A172 (cell line): ENCODE measurements at places on chromosomes 11 and 22. TPM values are rescaled to one million over a fixed set of nuclear protein-coding genes. Genes with fewer than 3 reads are reported as not detected.
A peak's percentile ranks its signal among the peaks of the same experiment; 100 is the strongest.

DNA sequence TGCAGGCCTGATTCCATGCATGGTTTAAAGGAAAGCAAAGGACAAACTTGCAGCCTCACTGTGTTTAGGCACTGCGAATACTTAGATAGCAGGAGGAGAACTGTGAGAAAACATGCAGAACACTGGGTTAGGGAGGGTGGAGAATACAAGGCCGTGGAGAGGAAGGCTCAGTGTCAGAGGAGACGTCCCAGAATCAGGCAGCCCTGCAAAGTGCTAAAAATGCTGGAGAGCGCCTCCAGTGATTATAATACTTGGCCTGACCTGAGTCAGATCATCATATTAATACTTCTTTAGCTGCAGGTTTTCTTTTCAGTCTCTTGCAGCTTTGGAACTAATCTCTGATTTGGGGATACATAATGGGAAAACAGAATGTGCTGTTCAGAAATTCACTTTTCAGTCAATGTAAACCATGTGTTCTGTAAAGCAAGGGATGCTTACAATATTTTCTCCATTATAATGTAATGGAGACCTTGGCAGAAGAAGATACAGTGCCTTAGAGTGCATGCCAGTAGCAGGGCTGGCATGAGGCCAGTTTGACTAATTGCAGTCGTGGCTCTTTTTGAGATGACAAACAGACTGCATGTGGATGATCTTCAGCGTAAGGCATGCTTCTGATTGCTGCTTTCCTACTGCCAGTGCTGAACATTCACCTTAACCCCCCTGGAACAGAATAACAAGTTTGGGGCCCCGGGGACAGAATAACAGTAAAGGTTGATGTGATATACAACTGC lies 16.8 kb downstream of the EXT2 start:
- DNase-seq: peak; percentile 42

DNA sequence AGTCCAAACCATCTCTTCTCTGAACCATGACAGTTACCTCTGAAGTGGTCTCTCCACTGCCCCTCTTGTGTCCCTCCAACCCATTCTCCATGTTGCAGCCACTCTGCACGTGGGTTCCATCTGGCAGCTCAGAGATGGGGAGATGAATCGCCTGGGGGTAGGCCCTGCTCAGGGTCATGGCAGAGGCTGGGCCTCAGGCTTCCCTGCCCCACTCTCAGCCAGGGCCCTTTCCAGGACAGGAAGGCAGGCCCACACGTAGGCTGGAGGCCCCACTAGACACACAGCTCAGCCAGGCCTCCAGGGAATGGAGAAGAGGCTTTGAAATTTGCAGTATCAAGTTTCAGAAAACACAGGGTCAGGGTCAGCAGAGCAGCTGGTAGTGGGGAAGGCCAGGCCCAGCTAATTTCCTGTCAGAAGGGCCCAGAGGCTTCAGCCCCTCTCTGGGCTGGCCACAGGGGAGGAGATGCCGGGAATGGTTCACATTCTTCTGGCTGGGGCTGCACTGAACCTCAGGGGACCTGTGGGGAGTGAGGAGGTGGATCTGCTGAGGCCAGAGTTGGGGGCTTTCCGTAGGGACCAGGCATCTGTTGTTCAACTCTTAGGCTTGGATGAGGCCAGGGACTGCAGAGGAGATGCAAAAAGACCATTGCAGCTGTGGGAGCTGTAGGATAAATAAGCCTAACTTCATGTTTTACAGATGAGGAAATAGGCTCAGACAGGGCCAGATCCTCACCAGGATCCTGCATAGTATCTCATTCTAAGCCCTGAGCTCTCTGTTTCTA lies 101.6 kb downstream of the SWAP70 start:
- peak; percentile 80 for DNase-seq

Gene KCNJ5
- 0.21 and 0.46 TPM in 2 replicates for total RNA-seq

Gene FZD4
- total RNA-seq: 2.0 and 2.8 TPM in 2 replicates

Gene CSNK2A3
- total RNA-seq: 3.4 and 3.6 TPM in 2 replicates

Gene MS4A5
- not detected in 2 replicates for total RNA-seq

Gene DGCR6
- 0.36 and 1.2 TPM in 2 replicates for total RNA-seq
